Stimulated activated naive CD4-positive, alpha-beta T cell (primary cell): ENCODE measurements at places on chromosomes 2 and 18.

DNA sequence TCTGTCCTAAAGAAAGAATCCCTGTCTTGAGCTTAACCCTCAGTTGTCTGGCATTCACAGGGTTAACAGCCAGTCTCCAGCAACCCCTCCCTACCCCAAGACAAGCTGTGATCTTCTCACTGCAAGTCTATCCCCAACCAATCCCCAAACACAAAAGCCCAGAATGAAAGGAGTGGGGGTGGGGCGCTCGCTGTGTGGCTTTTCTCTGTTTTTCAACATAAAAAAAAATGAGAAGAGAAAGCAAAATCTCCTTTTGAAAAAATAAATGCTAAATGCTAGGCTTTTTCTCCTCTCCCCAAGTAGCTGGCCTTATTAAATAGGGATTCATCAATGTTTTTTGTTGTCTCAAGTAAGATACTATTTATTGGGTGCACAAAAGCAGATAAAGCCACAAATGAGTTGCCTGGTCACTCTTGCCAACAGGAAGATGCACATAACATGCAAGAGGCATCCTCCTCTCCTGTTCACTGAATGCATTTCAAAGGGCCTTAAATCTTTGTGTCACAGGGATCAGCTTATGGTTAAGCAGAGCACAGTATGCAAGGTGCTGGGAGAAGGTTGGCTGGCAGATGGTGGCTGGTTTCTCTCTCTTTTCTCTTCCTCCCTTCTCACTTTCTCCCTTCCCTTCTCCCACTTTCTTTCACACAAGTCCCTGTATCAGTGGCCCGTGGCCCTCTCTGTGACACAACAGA, 225.6 kb downstream of the CMPK2 start:
- DNase-seq = no peak

DNA sequence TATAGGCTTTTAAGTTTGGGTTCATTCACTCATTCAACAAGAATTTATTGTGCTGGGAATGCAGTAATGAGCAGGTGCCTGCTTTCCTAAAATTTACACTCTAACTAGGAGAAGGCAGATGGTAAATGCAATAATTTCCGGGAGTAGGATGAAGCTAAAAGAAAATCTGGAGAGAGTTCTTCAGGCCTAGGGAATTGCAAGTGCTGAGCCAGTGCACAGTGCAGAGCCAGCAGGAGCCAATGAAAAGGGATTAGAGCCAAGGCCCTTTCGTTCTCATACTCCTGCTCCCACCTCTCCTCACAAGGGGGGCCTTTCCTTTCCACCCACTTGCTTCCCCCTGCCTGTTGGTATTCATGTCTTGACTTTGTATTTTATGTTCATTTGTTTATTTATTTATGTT, 55.1 kb downstream of the CFAP221 start:
- no peak for DNase-seq

GRCh38 chr18:31252522-31252921, 65.4 kb upstream of the DSG1 start:
- no peak for DNase-seq

- DNase-seq = no peak
These were observed 259.5 kb downstream of the GLI2 start for GRCh38 chr2:120995152-120995551.

DNA sequence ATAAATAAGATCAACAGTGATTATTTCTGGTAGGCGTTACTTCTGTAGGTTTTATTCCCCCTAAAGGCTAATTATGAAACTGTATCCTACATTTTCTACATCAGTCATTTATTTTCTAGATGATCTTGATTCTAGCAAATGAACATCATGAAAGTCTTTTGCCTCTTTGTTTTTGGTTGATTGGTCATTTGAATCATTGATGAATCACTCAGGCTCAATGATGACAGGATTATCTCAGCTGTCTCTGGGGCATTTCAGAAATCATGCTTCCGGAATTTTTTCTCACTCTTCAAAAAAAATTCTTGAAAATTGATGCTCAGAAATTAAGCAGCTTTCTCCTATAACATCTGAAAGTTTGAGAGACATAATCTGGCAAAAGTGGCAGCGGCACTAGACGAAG, 298.9 kb upstream of the TCF4 start:
- DNase-seq = no peak

- DNase-seq = no peak
These were observed 75.4 kb upstream of the ST6GAL2 start for GRCh38 chr2:106961328-106961727.

DNA sequence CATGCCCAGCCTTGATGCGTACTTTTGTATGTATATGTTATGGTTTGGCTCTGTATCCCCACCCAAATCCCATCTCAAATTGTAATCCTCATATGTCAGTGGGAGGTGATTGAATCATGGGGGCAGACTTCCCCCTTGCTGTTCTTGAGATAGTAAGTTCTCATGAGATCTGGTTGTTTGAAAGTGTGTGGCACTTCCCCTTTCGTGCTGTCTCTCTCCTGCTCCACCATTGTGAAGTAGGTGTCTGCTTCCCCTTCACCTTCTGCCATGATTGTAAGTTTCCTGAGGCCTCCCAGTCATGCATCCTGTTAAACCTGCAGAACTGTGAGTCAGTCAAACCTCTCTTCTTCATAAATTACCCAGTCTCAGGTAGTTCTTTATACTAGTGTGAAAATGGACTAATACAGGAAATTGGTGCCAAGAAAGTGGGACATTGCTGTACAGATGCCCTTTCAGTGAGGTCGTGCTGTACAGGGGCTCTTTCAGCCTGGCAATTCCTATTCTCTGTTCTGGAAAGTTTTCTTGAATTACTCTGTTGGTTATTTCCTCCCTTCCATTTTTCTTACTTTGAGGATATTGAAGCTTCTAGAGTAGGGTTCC, 38.2 kb downstream of the KCMF1 start:
- DNase-seq = no peak

DNA sequence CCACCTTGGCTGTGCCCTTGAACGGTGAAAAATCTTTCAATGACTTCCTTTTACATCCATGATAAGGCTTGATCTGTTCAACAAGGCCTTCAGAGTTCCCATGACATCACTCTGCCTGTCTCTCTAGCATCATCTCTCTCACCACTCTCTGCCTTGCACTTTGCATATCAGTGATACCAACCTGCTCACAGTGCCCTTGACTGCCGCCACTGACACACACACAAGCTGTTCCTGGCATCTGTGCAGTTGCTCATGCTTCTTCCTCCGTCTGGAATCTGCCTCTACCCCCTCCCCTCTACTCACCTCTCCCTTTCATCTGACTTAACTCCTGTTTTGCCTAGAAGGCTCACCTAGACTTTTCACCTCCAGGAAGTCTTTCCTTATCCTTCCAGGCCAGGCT, 79.1 kb upstream of the SEC11C start:
- no peak for DNase-seq

- no peak for DNase-seq
These were observed 132.8 kb downstream of the THADA start for GRCh38 chr2:43462866-43463641.

- DNase-seq = no peak
These were observed 67.2 kb downstream of the KCTD1 start for GRCh38 chr18:26480897-26481795.
